ENCODE measurements at places on chromosomes 13 and 19. TPM values are rescaled to one million over a fixed set of nuclear protein-coding genes. Genes with fewer than 3 reads are reported as not detected.

The ZNF528 gene
- total RNA-seq: 0.19 TPM

The SLC10A2 gene
- not detected for total RNA-seq

The CFAP97D2 gene
- total RNA-seq: not detected

The CLEC4M gene
- total RNA-seq: not detected

The NOTCH3 gene
- 8.7 TPM for total RNA-seq

The OR10H1 gene
- not detected for total RNA-seq

Data from A549 treated with ZK216348 at 1 μM for 4 hours (cell line).